ENCODE measurements at places on chromosomes 2 and 18.

GRCh38 chr2:34892766-34893165, 1293.7 kb upstream of the FAM98A start:
- no peak for DNase-seq

DNA sequence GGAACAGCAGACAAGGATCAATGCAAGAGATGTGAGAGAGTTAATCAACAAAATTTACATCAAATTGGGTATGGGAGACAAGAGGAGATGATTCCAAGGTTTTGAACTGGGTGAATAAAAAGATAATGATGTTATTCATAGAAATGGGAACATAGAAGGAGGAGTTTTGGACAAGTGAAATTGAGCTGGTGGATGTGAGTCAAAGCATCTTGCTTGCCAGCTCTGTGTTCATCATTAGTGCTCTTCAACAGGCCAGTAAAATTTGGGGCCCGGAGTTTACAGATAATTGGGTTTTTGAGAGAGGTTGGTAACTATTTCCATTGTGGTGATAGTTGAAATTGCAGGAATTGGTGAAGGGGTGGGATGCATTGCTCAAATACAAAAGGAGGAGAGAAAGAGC, 69.9 kb upstream of the CAVIN2 start:
- DNase-seq: no peak

- no peak for DNase-seq
Measured at GRCh38 chr2:147703171-147703570, 141.7 kb upstream of the ACVR2A start.

DNA sequence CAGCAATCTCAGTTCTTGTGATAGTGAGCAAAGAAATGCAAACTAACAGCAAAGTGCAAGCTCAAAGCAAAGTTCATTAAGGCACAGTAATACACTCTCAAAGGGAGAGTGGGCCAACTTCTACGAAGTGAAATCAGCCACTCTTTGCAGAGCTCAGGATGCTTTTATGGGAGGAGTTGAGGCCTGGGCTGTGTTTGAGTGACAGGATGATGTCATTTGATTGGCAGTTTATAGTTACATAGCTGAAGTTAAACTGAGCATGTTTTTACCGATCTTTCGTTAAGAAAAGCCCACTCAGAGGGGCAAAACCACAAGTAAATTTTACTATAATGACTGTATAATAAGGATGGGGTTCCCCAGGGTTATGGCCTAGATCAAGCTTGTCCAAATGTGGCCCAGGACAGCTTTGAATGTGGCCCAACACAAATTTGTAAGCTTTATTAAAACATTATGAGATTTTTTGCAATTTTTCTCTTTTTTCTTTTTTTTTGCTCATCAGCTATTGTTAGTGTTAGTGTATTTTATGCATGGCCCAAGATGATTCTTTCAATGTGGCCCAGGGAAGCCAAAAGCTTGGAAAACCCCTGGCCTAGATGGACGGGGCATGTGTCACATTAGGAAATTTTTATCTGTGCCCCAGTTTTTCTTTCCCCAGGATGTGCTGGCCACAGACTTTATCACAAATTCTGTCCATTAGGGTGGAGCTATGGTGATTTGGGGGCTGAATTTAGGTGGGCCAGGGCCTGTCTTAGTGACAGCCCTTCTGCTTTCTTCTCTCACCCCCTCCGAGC, 8.3 kb upstream of the DNAH7 start:
- no peak for DNase-seq

DNA sequence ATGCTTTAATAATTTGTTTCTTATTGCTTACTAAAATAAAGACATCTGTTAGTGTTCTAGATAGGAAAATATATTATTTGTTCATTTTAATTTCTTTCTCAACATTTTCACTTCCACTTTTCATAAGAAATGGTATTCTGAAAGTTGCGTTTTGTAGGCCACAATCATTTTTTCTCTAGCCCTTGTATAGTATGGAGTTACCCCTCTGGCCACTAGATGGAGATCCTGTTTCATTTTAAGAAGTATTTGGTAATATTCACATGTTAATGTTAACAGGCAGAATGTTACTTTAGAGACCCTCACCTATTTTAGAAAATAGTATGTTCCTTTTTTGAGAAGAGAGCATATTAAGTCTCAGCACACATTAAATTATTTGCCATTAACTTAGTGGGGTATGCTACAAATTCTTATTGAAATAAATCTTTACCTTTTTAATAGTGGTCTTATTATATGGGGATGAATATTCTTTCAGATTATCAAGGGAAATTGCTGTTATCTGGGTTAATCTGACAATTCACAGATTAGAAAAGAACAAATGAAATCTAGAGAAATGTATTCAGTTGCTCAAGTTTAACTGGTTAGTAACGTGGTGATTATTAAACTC, 73.9 kb upstream of the TTC27 start:
- DNase-seq: no peak

GRCh38 chr18:34358923-34359322, 134.2 kb upstream of the NOL4 start:
- DNase-seq: no peak

DNA sequence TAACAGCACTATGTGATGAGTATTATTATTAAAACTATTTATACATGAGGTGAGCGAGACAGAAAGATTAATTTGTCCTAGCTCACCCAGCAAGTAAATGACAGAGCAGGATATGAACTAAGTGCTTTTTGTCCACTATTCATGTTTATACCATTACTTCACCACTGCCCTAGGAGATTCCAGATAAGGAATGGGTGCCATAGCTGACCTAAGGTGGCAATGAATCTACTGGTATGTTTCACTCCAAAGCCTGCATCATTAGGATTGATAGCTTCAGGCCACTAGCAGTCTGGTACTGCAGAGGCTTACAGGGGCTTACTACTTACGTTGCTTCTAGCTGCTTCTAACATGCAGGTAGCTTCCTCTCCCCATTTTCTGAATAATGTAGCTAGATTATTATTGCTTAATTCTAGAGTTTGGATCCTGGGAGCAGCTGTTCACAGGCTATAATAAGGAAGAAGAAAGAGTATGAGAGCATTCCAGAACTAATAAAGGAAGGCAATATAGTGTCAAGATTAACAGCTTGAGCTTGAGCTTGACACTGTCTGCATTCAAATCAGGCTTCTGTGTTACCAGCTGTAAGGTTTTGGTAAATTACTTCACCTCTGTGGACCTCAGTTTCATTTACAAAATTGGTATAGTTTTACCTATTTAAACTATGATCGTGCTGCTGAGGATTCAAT, 153.7 kb downstream of the GALNT3 start:
- no peak for DNase-seq

GRCh38 chr2:173713904-173714555, 251.1 kb downstream of the SP3 start:
- no peak for DNase-seq

GRCh38 chr2:23530206-23530908, 145.4 kb downstream of the KLHL29 start:
- no peak for DNase-seq

GRCh38 chr18:3916082-3916481, 466.1 kb downstream of the TGIF1 start:
- no peak for DNase-seq

DNA sequence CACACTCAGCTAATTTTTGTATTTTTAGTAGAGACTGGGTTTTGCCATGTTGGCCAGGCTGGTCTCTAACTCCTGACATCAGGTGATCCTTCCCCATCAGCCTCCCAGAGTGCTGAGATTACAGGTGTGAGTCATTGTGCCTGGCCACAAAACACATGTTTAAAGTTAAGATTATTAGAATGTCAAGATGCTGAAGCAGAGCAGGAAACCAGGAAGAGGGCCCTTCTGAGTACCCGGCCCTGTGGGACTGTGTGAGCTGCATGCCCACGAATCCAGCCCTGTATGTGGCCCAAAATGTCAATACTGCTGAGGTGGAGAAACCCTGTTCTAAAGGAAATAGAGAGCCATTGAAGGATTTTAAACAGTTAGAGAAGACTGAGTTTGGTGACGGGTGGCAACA, 31.0 kb upstream of the REV1 start:
- no peak for DNase-seq

DNA sequence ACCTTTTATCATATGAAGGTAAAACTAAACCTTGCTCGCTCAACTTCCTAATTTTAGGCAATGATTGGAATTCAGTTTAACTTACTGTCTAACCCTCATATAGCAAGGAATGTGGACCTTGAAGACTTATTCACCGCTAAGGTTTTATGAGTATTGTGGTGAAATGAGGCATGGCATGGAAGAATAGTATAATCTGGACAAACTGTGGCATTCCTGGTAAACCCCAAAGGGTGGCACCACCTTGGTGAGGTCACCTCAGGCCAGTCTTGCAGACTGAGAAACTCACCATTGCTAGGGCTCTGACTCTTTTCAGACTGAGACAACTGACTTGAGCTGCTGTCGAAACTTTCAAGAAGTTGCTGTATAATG, 51.1 kb upstream of the EHBP1 start:
- no peak for DNase-seq

GRCh38 chr2:73451263-73451972, 65.8 kb downstream of the ALMS1 start:
- DNase-seq: no peak

DNA sequence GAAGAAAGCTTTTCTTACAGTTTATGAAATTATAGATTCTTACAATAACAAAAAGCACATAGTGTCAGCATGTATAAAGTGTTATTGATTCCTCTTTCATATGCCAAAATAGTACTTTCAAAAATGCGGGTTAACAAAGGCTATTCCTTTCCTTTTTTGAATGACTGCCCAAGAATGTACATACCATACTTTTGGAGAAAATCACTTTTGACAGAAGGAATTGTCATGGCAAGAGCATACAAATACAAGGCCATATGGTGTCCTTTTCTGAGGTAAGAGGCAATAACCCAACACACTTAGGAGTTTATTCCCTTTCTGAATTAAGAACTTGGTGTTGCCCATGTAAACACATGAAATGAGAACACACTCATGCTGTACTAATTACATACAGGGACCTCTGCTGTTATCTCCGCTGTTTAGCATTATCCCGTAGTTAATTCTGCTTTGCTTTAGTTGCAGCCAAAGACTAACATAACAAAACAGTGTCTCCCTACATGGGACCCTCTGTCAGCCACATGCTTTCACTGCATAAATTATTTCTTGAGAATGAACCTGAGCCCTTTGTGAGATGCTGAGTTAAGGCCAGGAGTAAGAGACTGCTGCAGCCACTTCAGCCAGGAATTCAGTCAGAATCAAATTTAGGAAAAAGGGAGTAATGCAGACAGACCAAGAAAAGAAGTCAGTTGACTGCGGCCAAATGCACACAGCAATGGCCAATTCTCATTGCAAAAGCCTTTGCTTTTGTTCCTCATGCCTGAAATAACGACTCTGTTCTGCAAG, 67.0 kb downstream of the CDH2 start:
- DNase-seq: no peak

- DNase-seq: no peak
Measured at GRCh38 chr2:68980956-68981355, 6.5 kb downstream of the GKN1 start.

DNA sequence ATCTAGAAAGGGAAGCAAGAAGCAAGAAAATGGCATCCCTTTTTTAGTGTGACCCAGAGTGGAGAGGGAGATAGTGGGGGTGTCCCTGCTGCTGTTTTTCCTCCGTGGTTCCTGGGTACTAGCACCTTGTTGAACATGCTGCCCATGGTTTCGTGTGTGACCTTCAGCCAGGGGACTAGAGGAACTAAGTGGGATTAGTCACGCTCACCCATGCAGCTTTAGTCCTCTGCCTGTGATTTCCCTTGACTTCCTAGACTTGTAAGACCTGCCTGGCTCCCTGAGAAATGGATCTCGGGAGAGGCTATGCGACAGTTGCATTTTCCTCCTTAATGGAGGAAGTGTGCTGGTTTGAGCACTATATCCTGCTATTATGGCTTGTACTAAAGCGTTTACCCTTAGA, 471.4 kb downstream of the DCDC2C start:
- no peak for DNase-seq

DNA sequence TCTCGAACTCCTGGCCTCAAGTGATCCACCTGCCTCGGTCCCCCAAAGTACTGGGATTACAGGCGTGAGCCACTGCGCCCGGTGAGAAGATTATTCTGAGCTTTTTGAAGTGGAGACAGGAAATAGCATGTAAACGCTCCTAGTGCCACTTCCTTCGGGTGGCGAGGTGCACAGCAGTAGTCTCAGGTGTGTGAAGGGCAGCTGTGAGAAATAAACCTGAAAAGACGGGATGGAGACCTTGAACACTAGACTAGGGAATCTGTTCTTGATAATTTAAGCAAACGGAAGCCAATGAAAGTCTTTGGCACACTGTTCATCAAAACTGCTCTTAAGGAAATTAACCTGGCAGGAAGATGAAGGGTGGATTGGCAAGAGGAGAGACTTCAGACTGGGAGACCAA, 439 bp upstream of the PLEKHH2 start:
- no peak for DNase-seq

All from substantia nigra (tissue), 51 donors.